Kidney (tissue), 22 donors: ENCODE measurements at places on chromosomes 4 and X. TPM values are rescaled to one million over a fixed set of nuclear protein-coding genes. Genes with fewer than 3 reads are reported as not detected.
A peak's percentile ranks its signal among the peaks of the same experiment; 100 is the strongest.

DNA sequence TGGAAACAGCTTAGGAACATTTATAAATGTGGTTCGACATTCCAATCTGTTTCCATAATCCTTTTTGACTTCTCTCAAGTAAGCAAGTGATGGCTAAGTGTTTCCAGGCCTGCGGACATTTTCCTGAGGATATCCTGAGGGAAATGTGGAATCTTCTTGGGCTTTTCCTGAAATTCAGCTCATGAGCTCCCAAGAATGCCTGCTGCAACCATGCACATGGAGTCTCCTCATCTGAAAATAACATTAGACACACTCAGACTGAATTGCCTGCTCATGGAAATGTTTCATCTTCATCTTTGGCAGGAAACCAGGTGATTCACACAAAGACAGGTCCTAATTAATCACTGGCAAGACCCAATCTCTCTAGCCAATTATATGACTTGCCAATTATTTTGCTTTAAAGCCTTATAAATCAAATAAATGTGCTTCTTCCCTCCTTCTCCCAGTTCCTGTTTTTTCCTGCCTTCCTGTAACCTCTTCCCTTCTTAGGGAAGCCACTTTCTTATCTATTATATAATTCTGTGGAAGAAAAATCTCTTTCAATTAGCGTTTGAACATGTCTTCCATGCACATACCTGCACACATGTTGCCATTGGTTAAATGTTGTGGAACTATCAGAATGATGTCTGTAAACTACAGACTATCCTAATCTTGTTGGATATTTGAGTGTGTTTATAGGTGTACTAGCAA, 104.6 kb upstream of the MXRA5 start:
- no peak overlapping the region for H3K4me3 ChIP-seq
- H3K27ac ChIP-seq = no peak overlapping the region
- no peaks in the 10 kb centered on the region for H3K36me3 ChIP-seq
- no peaks in the 10 kb centered on the region for H3K27me3 ChIP-seq
- H3K4me1 ChIP-seq = no peaks in the 10 kb centered on the region
- DNase-seq = no peak

- no peak within 1 kb of the TSS for H3K27ac ChIP-seq
- no peaks in the 10 kb centered on the region for H3K36me3 ChIP-seq
- peak; percentile 66 for DNase-seq
- peak within 1 kb of the TSS; percentile 67 for H3K4me3 ChIP-seq
- H3K4me1 ChIP-seq = no peaks in the 10 kb centered on the region
- H3K27me3 ChIP-seq = peaks cover 21% of the 10 kb centered on the region
These were observed at the start of gene GRID2 for GRCh38 chr4:92303621-92304027. GRID2 (plus strand) TSS chr4:92303966.

DNA sequence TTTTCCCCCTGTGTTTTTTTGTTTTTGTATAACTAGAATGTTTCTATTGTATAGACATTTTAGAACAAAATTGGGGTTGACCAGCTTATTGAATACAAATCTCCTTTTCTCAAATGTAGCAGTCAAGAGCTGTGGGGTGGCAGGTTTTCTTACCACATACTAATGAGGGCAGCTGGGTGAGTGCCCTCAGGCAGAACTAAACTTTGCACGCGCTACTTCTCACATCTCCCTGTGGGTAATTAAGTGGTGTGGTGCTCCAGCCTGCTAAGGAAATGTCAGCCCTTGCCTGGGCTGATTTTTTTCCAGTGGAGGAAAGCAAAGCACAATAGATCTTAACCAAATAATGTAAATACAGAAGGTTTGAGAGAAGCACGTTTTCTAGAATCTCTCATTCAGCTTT, 717.6 kb upstream of the TENM3 start:
- no peak overlapping the region for H3K27ac ChIP-seq
- no peaks in the 10 kb centered on the region for H3K4me1 ChIP-seq
- H3K36me3 ChIP-seq = no peaks in the 10 kb centered on the region
- H3K4me3 ChIP-seq = no peak overlapping the region

DNA sequence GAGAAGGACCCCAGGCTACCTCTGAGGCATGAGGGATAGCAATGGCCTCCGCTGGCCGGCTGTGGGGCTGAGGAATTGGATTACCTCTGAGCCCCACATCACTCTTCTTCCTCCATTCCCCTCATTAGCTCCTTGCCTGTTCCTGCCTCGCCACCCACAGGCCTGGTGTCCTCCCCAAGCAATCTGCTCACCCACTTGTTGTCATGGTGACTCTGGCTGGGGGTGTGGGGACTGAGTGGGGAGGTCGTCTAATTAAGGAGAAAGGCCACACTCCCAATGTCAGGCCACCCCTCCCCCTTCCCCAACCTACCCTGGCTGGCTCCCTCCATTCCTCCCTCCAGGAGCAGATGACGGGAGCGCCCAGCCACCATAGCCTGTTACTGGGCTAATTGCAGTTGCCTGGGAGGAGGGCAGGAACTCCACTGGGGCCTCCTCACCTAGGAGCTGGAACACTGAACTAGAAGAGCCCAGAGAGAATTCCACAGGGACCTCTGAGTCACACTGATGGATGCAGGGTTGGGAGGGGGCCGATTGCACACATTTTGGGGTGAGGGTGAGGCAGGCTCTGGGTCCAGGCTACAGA, 20.7 kb downstream of the NALF2 start:
- H3K4me1 ChIP-seq = no peaks in the 10 kb centered on the region
- no peak overlapping the region for H3K4me3 ChIP-seq
- no peaks in the 10 kb centered on the region for H3K27me3 ChIP-seq
- H3K36me3 ChIP-seq = no peaks in the 10 kb centered on the region
- no peak for DNase-seq
- H3K27ac ChIP-seq = no peak overlapping the region

- H3K27ac ChIP-seq = no peak overlapping the region
- no peaks in the 10 kb centered on the region for H3K27me3 ChIP-seq
- peaks cover 53% of the 10 kb centered on the region for H3K36me3 ChIP-seq
- DNase-seq = no peak
These were observed 89.8 kb downstream of the FNIP2 start for GRCh38 chr4:158858410-158859199.

DNA sequence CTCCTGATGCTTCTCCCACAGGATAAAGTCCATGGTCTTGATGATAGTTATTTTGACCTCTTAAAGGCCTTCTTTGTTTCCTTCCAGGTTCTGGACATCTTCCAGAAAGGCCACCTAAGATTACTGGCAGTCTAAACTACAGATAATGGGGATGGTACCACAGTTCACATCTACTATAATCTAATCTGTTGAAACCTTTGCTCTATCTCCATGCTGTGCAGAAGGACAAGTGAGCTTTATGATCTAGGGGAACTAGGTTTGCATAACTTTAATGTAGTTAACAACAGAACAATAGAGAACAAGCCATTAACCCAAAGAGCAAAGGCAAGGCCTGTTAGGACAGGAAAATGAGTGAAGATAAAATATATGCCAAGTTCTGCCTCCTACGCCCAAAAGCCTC, 103.9 kb upstream of the KLHL13 start:
- peaks cover 4% of the 10 kb centered on the region for H3K4me1 ChIP-seq
- H3K36me3 ChIP-seq = no peaks in the 10 kb centered on the region
- peaks cover 2% of the 10 kb centered on the region for H3K27me3 ChIP-seq
- H3K4me3 ChIP-seq = no peak overlapping the region

DNA sequence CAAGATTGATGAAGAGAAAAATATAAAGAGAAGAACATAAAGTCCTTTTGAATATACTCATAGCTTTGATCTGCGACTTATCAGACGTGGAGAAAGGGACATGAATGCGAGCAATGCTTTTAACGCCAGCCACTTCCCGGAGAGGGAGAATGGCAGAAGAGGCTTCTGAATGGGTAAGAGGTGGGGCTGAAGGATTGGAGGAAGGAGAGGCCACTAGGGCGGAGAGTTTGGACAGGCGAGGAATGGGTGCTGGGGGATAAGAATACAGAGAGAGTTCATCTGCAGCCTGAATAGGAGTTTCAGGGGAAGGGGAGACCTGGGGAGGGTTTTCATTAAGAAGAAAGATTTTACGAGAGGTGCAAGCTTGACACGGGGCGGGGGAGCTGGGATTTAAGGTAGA, 2534.9 kb downstream of the PCDH7 start:
- no peak overlapping the region for H3K27ac ChIP-seq
- H3K4me3 ChIP-seq = no peak overlapping the region
- H3K27me3 ChIP-seq = no peaks in the 10 kb centered on the region
- H3K4me1 ChIP-seq = no peaks in the 10 kb centered on the region

DNA sequence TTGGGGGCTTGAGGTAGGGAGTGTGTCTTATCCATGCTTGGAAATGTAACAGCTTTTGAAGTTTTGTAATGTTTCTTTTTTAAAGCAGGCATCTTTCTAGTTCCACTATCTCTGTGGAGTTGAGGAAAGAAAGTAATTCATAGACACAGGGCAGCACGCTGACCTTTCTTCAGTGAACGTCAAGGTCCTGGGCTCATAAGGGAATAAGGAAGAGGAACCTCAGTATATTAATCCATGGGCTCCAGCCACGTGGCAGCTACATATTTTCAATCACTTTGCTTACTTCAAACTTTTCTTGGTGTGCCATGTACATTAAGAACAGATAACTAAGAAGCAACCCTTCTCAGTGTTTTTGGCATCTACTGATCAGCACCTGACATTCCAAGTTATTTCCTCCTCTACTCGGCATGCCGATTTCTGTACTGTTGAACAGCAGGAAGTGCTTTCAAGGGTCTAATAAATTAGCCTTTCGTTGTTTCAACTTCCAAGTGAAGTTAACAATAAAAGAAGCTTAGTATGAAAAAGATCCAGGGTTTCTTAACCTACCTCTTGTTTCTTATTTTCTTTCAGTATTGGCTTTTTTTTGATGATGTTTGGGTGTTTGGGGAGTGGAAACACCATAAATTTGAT, 88.2 kb downstream of the SORBS2 start:
- H3K4me3 ChIP-seq = no peak overlapping the region
- H3K27ac ChIP-seq = peak overlapping the region; percentile 69
- DNase-seq = peak; percentile 50
- no peaks in the 10 kb centered on the region for H3K4me1 ChIP-seq

The ADH6 gene
- total RNA-seq = 10.2 TPM

The TMPRSS11B gene
- not detected for total RNA-seq

The SATL1 gene
- not detected for total RNA-seq

The TEX13D gene
- total RNA-seq = not detected

The FRMD7 gene
- 0.19 TPM for total RNA-seq
